Fibroblast of lung (primary cell): ENCODE measurements at places on chromosomes 6 and 20.

GRCh38 chr6:150086026-150086425, 17.1 kb upstream of the ULBP3 start:
- no peak for DNase-seq

DNA sequence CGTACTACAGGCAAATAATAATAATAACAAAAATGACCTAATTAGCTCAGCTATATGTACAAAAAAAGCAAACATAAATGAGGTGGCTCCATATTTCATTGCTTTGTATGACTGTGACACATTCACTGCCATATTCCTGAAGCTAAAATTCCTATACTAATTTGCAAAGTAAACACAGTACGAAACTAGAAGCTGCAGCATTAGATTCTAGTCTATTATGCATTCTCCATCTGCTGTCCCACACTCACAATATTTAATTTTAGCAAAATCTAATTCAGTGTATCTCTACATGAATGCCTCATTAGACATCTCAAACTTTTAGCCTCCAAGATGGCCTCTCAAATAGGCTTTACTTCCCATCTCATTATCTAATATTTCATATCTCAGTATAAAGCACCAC, 55.1 kb downstream of the ATG5 start:
- no peak for DNase-seq

GRCh38 chr20:49916146-49917002, 1.0 kb upstream of the SPATA2 start:
- DNase-seq, result peak; percentile 32

DNA sequence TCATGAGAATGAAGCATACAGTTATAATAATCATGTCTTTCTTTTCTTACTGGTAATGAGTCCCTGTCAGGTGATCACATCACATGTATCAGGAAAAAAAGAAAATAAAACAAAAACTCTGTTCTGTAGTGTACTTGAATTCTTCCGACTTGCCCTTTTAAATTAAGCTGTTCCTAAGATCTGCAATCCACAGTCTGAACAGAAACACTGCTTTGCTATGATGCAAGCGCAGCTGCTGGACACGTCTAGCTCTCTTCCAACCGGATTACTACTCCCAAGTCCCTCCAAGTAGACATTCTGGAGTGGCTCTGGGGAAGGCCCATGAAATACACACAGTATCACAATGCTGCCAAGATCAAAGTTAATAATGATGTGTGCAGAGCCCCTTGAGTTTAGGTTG, 83.7 kb downstream of the FYN start:
- peak; percentile 38 for DNase-seq
